ENCODE measurements at places on chromosomes 2 and 18.

GRCh38 chr2:10897956-10898355, 13.8 kb upstream of the KCNF1 start:
- H3K4me1 ChIP-seq, result no peaks in the 10 kb centered on the region
- peaks cover under 1% of the 10 kb centered on the region for H3K36me3 ChIP-seq
- no peak overlapping the region for H3K27ac ChIP-seq

DNA sequence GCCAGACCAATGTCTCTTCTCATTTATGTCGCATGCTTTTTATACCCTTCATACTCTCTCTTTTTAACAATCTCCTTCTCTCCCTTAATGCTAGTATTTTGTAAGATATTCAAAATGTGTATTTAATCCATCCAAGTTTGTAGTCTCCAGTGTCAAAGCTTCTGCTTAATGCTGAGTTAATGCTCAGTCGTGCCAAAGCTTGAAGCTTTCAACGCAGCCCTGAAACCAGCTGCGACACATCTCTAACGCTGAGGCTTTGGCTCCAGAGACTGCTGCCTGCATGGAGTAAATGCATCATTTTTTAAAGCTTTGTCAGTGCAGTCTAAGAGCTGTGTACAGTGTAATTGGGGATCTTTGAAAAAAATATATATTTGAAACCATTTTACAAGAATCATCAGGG, 2108.8 kb upstream of the PIK3C3 start:
- DNase-seq, result no peak
- H3K4me3 ChIP-seq, result no peak overlapping the region
- 0 out of 2 replicates have a peak, but pooled peaks cover 2% of the 10 kb centered on the region for H3K4me1 ChIP-seq
- H3K27ac ChIP-seq, result no peak overlapping the region
- no peaks in the 10 kb centered on the region for H3K36me3 ChIP-seq

DNA sequence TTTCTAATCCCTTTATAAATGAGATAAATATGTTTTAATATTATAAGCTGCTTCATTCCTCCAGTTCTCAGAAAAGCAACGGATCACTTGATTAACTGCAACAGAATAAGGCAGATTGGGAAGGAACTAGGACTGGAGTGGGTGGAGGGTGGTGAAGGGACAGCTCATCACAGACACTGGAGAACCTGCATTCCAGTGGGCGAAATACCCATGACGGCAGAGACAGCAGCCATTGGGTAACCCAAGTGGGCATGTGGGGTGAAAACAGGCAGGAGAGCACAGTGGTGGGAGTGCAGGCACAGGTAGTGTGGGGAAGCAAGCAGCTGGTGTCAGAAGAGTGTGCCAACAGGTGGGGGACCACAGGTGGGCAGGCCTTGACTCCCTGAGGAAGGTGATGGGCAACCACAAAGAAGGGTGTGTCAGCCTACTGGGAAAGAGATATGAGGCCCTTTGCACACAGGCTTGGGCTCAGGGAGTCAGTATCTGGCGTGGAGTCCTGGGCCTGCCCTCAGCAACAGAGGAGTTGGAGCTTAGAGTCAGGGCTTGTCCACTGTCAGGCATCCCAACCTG, 27.2 kb downstream of the DPYSL5 start:
- H3K27me3 ChIP-seq, result no peaks in the 10 kb centered on the region
- no peaks in the 10 kb centered on the region for H3K36me3 ChIP-seq
- no peak for DNase-seq
- no peak overlapping the region for H3K27ac ChIP-seq
- no peaks in the 10 kb centered on the region for H3K4me1 ChIP-seq
- H3K4me3 ChIP-seq, result no peak overlapping the region

DNA sequence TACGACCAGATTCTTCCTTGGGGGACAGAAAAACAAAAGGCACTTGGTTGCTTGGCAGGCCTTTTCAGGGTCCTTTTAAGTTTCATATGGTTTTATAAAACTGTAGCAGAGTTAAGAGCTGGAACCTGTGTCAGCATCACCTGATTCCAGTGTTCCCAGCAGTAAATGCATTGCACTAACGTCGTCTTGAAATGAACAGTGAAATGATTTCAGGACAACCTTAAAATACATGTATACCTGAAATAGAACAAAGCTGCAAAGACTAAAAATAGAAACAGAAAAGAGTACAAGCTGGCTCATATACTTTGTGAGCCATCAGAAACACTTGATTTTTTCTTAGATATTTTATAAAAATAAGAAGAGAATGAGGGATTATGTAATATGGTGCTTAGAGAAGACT, 51.9 kb downstream of the ACSL3 start:
- no peak overlapping the region for H3K27ac ChIP-seq
- peaks cover 7% of the 10 kb centered on the region for H3K4me1 ChIP-seq
- H3K36me3 ChIP-seq, result peaks cover 17% of the 10 kb centered on the region

- DNase-seq, result no peak
- no peak overlapping the region for H3K4me3 ChIP-seq
- no peak overlapping the region for H3K27ac ChIP-seq
- no peaks in the 10 kb centered on the region for H3K4me1 ChIP-seq
- peaks cover 3% of the 10 kb centered on the region for H3K27me3 ChIP-seq
Measured at GRCh38 chr18:46034230-46034629, 37.8 kb downstream of the PSTPIP2 start.

DNA sequence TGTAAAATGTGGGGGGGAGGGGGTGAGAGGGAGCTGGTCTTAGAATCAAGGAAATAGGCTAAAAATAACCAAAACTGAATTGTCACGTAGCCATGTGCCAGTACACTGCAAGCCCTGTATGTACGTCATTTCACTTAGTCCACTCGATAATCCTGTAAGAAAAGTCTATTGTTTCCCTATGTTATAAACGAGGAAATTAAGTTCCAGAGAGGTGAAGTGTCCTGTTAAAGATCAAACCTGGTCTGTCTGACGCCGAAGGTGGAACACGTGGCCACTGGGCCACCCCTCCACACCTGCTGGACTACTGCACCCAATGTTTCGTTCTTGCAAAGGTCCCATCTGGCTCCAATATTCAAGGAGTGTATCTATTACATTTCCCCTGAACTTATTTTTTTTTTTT, 29.6 kb downstream of the TFCP2L1 start:
- DNase-seq, result no peak
- H3K36me3 ChIP-seq, result no peaks in the 10 kb centered on the region
- H3K27ac ChIP-seq, result no peak overlapping the region
- H3K4me1 ChIP-seq, result no peaks in the 10 kb centered on the region
- H3K27me3 ChIP-seq, result no peaks in the 10 kb centered on the region

DNA sequence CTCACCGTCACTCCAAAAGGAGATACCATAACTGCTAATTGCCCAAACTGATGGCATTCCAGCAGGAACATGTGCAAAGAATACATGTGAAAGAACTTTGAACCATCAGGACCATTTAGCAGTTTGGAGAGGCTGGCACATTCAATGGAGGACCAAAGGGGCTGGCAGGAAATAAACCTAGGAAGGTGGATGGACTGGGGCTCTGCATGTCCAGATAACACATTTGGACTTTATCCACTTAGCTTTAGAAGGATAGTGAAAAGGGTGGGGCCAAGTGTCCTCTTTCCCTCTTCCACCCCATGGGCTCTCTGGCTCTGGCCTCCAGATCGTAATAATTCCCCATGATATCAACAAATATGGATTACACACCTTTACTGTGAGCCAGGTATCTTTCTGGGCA, 80.0 kb upstream of the STPG4 start:
- no peak for DNase-seq
- H3K4me1 ChIP-seq, result peaks cover 21% of the 10 kb centered on the region
- no peak overlapping the region for H3K4me3 ChIP-seq

GRCh38 chr2:193276988-193277387, 1082.3 kb upstream of the TMEFF2 start:
- no peaks in the 10 kb centered on the region for H3K36me3 ChIP-seq
- H3K4me1 ChIP-seq, result no peaks in the 10 kb centered on the region
- no peak overlapping the region for H3K27ac ChIP-seq

DNA sequence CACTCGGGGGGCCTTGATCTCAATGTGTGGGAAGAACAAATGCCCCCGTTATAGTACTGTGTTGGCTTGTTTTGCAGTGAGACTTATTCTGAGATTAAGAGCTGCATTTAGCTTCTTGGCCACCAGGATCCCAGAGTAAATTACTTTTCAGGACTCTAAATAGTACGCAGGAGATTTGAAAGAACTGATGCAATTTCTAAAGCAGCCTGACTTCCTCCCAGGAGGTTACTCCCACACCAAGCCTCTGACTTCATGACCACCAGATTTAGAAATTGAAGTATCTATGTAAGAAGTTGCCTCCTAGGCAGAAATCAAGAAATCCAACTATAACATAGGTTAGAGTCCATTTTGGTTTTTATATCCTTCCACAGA, 67.0 kb downstream of the FEZ2 start:
- H3K36me3 ChIP-seq, result peaks cover 15% of the 10 kb centered on the region
- H3K27me3 ChIP-seq, result no peaks in the 10 kb centered on the region

DNA sequence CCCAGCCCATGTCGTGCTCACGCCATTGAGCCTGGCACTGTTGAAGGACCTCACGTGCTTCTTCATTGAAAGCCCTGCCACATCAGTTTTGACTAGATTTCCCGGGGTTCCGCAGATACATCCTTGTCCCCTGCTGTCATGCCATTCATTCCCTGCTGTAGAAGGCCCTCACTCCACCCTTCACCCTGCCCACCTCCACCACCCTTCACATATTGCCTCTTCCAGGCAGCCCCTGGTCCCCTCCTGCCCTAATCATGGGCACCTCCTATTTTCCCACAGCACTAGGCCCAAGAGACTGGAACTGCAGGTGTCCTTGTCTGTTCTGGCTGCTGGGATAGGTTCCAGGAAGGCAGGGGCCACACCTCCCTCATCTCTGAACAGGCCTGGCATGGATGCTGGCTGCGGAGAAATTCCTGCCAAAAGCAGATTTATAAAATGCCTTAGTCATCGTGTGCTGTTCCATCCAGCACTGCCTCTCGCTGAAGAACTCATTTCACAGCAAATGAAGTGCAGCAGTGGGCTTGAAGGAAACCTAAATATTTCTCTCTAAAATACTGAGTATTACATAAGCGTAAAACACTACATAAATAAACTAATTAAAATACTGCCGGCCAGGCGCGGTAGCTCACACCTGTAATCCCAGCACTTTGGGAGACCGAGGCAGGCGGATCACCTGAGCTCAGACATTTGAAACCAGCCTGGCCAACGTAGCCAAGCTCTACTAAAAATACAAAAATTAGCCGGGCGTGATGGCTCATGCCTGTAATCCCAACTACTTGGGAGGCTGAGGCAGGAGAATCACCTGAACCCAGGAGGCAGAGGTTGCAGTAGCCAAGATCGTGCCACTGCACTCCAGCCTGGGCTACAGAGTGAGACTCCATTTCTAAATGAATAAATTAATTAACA, 38.4 kb downstream of the EIF4E2 start:
- H3K27ac ChIP-seq, result no peak overlapping the region
- H3K27me3 ChIP-seq, result no peaks in the 10 kb centered on the region
- no peak for DNase-seq
- no peak overlapping the region for H3K4me3 ChIP-seq
- peaks cover 14% of the 10 kb centered on the region for H3K36me3 ChIP-seq
- H3K4me1 ChIP-seq, result no peaks in the 10 kb centered on the region

- H3K36me3 ChIP-seq, result no peaks in the 10 kb centered on the region
- no peak overlapping the region for H3K27ac ChIP-seq
- H3K4me3 ChIP-seq, result no peak overlapping the region
- DNase-seq, result peak; percentile 80
- H3K27me3 ChIP-seq, result no peaks in the 10 kb centered on the region
Measured at GRCh38 chr18:6920099-6920955, 190.8 kb downstream of the ARHGAP28 start.

DNA sequence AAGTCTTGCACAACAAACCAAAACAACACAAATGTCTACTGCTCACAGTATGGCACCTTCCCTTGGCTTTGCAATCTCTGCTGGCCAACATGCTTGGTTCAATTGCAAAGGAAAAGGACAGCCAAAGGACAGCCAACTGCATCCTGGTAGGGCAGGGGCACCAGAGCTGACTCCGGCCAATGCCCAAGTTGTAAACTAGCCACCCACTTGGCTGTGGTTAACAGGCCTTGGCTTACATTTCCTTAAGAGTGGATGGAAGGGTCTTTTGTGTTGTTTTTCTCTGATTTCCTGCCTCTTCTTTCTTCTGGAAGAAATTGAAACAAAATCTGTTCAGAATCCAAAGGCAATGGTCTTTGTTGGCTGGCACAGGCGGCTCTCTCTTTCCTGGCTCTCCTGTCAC, 119.1 kb upstream of the TRIB2 start:
- H3K36me3 ChIP-seq, result no peaks in the 10 kb centered on the region
- no peak overlapping the region for H3K4me3 ChIP-seq
- no peaks in the 10 kb centered on the region for H3K4me1 ChIP-seq
- H3K27me3 ChIP-seq, result no peaks in the 10 kb centered on the region
- DNase-seq, result no peak
- no peak overlapping the region for H3K27ac ChIP-seq

DNA sequence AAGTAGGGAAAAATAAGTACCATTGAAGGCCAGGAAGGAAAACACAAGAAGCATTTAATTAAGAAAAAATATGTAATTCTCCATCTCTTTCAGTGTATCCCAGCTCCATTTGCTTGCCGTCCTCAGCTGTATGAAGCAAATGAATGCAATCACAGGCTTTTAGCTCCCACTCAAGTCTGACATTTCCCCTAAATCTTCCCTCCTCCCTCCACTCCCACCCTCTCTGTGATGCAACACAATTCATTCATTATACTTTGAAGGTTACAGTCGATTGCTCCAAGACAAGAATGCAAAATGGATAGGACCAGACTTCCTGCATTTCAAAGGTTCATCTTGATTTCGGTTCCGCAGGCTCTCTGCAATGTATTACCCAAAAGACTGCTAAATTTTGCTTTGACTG, 172.7 kb upstream of the SERPINE2 start:
- H3K27me3 ChIP-seq, result no peaks in the 10 kb centered on the region
- no peak overlapping the region for H3K4me3 ChIP-seq
- no peak overlapping the region for H3K27ac ChIP-seq
- no peak for DNase-seq

- no peaks in the 10 kb centered on the region for H3K36me3 ChIP-seq
- H3K4me3 ChIP-seq, result no peak overlapping the region
- H3K4me1 ChIP-seq, result no peaks in the 10 kb centered on the region
Measured at GRCh38 chr18:13973061-13973575, 57.8 kb upstream of the MC2R start.

GRCh38 chr2:137138263-137138662, 372.9 kb downstream of the THSD7B start:
- peaks cover 2% of the 10 kb centered on the region for H3K36me3 ChIP-seq
- H3K4me3 ChIP-seq, result no peak overlapping the region
- no peak for DNase-seq
- H3K27me3 ChIP-seq, result no peaks in the 10 kb centered on the region
- no peaks in the 10 kb centered on the region for H3K4me1 ChIP-seq
- no peak overlapping the region for H3K27ac ChIP-seq

- no peaks in the 10 kb centered on the region for H3K36me3 ChIP-seq
- H3K4me1 ChIP-seq, result no peaks in the 10 kb centered on the region
- H3K27me3 ChIP-seq, result no peaks in the 10 kb centered on the region
Measured at GRCh38 chr18:45249246-45249661, 366.0 kb upstream of the SLC14A2 start.
